ENCODE measurements at places on chromosomes 2 and 18.

DNA sequence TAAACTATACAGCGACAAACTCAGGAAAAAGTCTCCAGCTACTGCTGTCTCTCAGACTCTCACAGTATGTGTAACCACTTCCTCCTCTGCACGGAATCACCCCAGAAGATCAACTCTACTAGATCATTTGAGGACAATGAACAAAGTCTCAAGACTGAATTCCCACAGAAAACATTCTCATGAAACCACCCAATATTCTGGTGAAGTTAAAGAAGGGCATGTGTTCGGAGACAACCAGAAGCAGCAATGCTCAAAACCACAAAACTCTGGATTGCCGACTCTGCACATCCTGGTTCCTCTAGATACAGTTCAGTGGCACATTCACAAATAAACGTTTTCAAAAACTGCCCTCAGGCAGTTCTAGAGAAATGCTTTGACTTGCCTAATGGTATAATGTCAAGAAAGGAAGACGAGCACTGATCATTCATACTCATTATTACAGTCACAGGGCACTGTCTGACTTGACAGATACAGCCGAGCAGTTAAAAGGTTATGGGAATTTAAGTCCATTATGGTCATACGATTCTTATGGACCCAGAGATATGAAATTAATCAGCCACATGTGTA lies 91.9 kb upstream of the STK17B start:
- DNase-seq: peak; percentile 83

DNA sequence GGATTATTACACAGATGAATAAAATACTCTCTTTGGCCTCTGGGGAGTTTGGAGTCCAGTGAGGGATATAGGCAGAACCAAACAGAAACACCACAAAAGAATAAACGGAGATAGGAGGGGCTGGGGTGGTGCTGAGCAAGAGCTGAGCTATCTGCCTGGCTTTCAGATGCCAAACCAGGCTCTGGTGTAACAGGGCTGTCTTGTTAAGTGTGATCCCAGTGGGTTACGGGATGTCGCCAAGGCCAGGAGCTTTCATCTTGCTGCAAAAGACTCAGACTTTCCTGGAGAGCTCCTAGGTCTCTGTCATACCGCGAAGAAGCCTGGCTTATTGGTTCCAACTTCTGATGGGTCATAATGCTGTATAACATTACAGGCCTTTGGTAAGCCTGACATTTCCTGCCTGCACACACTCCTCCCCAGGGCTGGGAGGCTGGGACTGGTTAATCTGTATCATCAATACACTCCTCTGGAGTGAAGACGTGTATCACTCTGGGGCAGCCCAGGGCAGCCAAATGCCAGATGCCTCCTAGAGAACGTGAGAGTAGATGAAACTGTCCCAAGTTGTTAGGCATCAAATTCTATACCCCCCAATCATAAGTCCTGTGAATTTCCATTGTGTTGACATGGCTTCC lies 60.5 kb downstream of the STPG4 start:
- DNase-seq: no peak

- DNase-seq: no peak
Measured at GRCh38 chr2:238897911-238898311, 50.0 kb downstream of the TWIST2 start.

GRCh38 chr2:62119311-62119974 lies 76.5 kb upstream of the B3GNT2 start:
- DNase-seq: no peak

DNA sequence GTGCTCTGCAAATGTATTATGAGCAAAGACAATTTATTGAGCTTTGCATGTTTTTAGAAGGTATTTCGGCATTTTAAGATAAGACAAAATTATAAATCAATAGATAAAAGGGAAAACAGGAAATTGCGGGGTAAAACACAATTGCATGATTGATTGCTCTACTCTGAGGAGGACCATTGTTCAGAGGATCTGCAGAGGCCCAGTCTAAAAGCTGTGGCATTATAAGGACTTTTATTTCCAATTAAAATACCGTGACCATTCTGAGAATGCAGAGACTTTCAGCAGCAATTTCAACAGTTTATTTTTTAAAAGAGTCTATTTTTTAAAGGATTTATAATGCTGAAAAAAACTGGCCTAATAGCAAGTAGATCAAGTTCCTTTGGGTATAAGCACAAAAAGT lies 62.0 kb downstream of the TPGS2 start:
- DNase-seq: no peak

GRCh38 chr18:57561261-57561660 lies 25.2 kb downstream of the FECH start:
- no peak for DNase-seq

GRCh38 chr18:47081578-47081977 lies 46.2 kb upstream of the ELOA2 start:
- no peak for DNase-seq

- DNase-seq: no peak
Measured at GRCh38 chr18:10525371-10525691, 496 bp upstream of the NAPG start.

- DNase-seq: no peak
Measured at GRCh38 chr2:24866946-24867345, 53.1 kb downstream of the ADCY3 start.

DNA sequence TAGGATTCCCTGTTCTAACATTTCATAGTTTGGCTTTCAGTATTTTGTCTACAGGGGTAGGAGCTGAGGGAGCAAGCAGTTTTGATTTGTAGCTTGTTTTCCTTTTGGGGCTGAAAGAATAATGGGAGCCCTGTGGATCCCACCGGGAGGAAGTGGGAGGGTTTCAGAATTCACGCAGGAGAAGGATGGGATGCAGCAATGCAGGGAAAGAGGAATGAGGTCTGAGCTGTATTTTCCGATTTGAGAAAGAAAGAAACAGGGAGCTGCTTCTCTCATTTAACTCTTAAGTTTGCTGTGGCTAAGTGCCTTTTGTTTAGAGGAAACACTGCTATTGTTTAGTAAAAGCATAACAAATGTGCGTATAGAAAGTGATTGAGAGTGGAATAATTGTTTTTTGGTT lies 141.0 kb downstream of the ADCYAP1 start:
- DNase-seq: no peak

DNA sequence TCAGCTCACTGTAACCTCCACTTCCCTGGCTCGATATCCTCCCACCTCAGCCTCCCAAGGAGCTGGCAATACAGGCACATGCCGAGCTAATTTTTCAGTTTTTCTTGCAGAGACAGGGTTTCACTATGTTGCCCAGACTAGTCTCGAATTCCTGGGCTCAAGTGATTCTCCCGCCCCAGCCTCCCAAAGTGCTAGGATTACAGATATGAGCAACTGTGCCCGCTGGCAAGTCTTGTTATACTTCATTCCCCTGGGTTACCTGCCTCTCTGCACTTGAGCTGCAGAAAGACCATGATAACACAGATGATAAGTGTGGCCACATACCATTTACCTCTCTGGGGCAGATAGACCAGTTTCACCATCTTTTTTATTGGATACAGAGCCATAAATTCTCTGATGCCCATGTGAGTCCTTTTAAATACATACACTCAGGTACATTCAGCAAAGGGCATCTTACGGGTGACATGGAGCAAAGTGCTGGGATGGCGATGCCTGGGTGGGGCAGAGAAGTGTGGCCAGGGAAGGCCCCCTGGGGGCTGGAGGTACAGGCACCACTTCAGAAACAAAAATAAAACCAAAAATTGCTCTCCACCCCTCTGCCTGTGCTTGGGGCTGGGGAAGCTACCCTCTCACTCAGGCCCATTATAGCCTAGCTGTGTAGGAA lies 20.4 kb downstream of the CCT7 start:
- DNase-seq: no peak

DNA sequence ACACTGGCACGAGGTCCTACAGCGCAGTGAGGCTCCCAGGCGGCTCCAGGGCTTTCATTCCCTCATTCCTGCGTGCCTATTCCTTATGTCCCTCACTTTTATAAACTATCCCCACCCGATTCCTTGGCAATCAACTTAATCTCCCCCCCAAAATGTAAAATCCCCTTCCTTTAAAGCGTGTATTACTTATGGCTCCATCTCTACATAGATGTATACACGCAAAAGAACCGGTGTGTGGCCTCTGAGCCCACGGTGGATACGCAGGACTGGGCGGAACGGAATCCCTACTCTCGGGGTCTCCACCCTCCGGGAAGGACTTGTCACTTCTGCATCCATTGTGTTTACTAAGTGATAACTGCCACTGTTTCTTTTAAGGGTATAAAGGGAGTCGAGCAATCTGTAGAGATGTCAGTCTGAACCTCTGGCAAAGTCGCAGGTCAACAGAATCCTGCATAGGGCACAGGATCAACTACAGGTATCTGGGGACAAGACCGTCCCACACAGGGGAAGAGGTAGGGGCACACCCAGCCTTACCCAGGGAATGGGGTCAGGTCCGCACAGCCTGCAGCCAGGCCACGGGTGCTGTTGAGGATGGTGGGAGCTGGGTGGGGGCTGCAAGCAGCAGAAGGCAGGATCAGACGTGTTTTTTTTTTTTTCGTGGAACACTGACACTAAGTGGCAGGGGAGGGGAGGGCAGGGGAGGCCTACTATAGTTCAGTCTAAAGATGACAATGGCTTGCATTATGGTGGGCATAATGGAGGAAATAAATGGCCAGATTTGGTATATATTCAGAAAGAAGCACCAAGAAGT lies 42.1 kb downstream of the HDLBP start:
- no peak for DNase-seq

DNA sequence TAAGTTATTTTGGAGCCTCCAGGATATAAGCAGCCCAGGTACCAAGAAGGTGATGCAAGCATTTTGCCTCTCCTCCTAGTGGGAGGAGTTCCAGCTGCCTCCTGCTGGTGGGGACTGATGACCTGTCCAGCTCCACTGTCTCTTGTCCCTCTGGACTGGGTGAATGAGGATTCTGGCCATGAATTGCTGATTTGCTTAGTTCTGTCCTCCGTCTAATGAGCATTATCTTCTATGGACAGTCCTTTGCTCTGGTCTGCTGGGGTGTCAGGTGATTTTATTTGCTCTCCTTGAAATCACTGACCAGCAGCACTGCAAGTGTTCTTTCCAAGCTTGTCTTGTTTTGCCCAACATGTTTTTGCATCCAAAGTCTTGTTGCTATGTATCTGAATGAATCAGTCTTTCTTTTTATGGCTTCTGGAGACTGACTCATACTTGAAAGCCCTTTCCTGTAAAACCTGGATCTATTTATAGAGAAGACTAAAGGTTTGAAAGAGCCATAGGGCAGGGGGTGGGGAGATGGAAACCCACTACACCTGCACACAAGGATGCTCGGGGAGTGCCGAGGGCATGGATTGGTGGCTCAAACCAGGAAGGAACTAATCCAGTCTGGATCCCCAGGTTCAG lies 40.5 kb upstream of the EFHD1 start:
- DNase-seq: no peak

DNA sequence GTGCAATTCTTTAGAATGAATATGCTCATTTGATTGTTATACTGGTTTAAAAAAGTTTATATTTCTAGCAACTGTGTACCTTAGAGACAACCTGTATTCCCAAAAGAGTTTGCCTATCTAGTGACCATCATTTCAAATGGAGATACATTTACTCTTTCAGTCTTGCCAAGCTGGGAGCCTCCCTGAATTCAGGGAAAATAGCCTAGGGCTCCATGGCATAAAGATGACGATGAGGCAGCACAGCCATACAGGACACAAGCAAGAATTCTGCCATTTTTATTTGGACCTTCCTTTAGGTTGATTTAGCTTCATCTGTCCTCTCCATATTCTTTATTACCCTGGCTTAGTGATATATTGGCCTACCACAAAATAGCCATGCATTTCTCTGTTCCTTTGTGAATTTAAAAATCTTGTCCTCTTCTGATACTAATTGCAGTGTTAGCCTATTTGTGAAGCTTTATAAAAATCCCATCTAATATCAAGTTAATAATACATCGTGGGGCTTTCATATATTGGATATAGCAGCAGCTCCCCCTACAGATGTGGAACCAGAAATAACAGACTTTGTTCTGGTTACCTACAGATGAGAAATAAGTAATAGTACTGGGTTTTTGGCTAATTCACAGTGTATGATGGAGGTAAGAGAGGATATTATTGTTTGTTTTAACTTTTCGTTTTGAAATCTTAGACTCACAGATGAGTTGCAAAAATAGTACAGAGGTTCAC lies 1661.9 kb upstream of the PIK3C3 start:
- no peak for DNase-seq

- no peak for DNase-seq
Measured at GRCh38 chr18:77068321-77069312, 64.0 kb downstream of the MBP start.

- no peak for DNase-seq
Measured at GRCh38 chr18:26262156-26262555, 35.9 kb downstream of the TAF4B start.

DNA sequence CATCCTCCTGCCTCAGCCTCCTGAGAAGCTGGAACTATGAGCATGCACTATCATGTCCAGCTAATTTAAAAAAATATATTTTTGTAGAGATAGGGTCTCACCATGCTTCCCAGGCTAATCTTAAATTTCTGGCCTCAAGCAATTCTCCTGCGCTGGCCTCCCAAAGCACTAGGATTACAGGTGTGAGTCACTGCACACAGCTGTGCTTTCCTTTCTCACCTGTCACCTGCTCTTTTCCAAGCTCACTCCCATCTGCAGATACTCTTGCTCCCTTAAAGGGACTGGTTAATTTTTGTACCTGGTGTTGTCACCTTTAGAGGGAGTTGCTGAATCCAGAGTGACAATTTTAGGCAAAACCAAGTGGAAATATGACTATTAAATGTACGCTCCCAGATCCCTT lies 178.2 kb downstream of the LOXHD1 start:
- no peak for DNase-seq

GRCh38 chr2:195413422-195413821 lies 243.6 kb upstream of the SLC39A10 start:
- DNase-seq: no peak

- no peak for DNase-seq
Measured at GRCh38 chr2:30218338-30218713, 13.0 kb upstream of the LBH start.

DNA sequence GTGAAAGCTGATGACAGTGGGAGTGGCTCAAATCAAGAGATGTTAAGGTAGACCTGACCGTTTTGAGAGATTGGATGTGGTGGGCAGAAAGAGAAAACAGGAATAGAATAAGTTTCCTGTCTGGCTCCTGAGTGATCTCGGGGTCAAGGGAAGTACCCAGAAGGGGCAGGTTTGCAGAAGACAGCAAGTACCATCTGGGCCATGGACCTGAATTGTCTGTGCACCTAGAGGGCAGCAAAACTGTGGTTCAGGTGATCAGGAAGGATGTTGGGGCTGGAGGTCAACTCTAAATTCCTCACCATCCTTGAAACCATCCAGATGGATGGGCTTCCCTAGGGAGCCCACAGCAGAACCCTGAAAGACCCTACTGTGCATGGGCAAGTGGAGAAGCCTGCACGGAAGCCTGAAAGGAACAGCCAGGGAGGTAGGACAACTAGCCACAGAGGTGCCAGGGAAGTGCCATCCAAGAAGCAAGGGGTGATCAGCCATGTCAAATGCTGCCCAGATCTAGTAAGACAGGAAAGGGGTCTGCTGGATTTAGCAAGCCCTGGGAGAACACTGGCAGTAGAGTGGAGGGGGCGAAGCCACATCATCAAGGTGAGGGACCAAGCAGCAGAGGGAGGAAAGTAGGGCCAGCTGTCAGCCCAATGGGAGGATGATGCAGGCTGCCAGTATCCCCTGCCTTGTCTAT lies 8.0 kb downstream of the TEX261 start:
- DNase-seq: no peak
